M059J (cell line): ENCODE measurements at places on chromosomes 3 and 15.

GRCh38 chr3:122932251-122932967 lies 95.2 kb downstream of the SEMA5B start:
- peak; percentile 74 for DNase-seq

GRCh38 chr3:115651087-115651486 lies 27.8 kb downstream of the GAP43 start:
- DNase-seq = no peak

DNA sequence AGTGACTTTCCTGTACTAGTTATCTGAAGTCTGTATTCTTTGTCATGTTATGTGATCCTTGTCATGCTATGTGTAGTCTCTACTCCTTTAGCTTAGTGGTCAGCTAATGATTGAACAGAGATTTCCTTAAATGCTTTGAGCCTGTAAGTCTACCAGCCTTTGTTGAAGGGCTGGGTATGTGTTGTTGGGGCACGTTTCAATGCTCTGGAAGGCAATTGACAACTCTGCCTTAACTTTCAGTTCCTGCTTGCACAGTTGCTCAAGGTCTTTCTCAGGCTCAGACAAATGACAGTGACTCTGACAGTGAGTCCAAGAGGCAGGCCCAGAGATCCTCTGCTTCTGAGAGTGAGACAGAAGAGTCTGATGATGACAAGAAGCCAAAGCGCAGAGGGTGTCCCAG lies 89.3 kb downstream of the CHD2 start:
- no peak for DNase-seq

- DNase-seq = peak; percentile 44
Observed at GRCh38 chr3:52934630-52935530, 37.5 kb upstream of the STIMATE start.

- DNase-seq = no peak
Observed at GRCh38 chr3:32454111-32454510, 48.5 kb downstream of the CMTM6 start.

- no peak for DNase-seq
Observed at GRCh38 chr3:161406594-161407555, 35.6 kb upstream of the SPTSSB start.

DNA sequence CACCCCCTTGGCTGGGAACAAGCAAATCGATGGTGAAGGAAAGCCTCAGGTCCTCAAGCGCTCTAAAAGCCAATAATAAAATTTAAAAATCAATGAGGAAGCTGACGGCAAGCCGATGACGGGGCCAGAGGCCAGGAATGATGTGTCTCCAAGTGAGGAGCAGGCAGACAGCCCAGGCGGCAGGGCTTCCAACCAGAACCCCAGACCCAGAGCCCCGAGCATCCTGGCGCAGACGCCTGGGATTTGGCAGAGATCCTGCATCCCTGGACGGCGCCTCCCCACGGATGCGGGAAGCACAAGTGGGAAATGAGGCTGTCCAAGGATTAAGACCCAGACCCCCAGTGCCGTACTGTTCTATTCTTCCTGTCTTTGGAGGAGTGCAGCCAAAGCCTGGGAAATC lies 123.0 kb upstream of the PROK2 start:
- DNase-seq = no peak

DNA sequence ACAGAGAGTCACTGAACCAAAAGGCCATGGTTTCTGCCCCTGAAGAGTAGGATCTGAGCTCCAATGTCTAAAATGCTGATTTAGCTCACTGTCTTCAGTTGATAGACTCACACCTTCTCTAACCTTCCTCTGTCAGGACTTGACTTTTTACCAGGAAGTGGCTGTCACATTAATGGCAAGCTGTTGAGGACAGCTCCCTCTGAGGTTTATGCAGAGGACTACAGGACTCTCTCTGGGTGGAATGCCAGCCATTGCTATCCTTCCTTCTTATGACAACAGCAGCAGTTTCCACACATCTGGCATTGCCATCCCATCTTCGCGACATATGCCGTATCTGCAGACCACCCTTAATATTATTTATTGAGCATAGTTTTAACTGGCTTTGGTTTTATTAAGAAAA lies 103.8 kb upstream of the PRICKLE2 start:
- DNase-seq = no peak

DNA sequence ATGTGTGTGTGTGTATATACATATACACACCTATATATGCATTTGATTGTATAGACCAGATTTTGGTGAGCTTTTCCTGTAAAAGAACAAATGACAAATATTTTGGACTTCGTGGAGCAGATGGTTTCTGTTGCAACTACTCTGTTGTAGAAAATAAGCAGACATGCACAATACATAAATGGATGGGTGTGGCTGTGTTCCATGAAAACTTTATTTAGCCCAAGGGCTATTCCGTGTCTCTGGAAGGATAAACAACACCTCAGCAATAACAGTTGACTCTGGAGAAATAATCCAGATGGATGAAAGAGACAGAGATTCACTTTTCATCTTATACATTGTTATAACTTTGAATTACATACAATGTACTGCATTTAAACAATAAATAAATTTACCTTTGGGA lies 441.4 kb downstream of the CNTN3 start:
- no peak for DNase-seq

GRCh38 chr15:60656481-60656880 lies 177.5 kb upstream of the ICE2 start:
- no peak for DNase-seq

DNA sequence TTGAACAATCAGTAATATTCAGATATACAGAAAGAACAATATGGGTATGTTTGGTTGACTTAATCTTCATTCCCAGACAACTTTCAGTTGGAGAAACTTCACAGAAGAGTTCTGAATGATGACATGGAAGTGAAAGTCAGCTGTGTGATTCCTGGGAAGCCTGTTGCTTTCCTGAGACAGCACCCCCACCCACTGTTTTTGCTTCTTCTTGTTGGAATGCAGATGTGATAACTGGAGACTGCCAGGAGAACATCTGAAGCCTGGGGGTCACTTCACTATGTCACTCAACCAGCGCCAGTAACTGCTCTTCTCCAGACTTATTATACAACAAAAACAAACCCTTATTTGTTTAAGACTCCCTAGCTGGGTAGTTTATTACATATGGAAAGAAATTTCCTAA lies 599.4 kb downstream of the ZIC1 start:
- no peak for DNase-seq

- DNase-seq = no peak
Observed at GRCh38 chr3:45574067-45574494, 20.5 kb upstream of the LIMD1 start.

GRCh38 chr3:47362701-47363100 lies 18.1 kb upstream of the PTPN23 start:
- DNase-seq = no peak

DNA sequence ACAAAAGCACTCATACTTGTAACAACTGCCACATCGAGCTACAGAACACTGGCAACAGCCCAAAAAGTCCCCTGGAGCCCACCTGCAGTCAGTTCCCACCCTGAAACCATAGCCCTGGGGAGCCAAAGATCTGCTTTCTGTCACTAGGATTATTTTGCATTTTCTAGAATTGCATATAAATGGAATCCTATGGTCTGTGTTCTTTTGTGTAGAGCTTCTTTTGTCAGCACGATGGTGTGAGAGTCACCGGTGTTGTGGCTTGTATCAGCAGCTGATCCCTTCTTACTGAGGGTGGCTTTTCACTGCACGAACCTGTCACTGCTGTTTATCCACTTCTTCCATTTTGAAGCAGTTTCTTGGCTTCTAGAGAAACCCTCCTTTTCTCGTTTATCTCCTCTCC lies 60.1 kb upstream of the PRR23E start:
- no peak for DNase-seq

- peak; percentile 65 for DNase-seq
Observed at GRCh38 chr3:193701953-193702635, 109.1 kb downstream of the OPA1 start.

DNA sequence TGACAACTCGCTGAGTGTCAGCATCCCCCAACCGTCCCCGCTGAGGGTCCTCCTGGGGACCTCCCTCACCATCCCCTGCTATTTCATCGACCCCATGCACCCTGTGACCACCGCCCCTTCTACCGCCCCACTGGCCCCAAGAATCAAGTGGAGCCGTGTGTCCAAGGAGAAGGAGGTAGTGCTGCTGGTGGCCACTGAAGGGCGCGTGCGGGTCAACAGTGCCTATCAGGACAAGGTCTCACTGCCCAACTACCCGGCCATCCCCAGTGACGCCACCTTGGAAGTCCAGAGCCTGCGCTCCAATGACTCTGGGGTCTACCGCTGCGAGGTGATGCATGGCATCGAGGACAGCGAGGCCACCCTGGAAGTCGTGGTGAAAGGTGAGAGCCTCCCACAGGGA lies 35.4 kb downstream of the ACAN start:
- no peak for DNase-seq

- peak; percentile 64 for DNase-seq
Observed at GRCh38 chr3:13288732-13289718, 131.1 kb downstream of the NUP210 start.

GRCh38 chr15:34154725-34155204 lies 52.9 kb downstream of the PGBD4 start:
- peak; percentile 56 for DNase-seq

GRCh38 chr3:101941318-101942040 lies 92.2 kb downstream of the NFKBIZ start:
- DNase-seq = peak; percentile 67

DNA sequence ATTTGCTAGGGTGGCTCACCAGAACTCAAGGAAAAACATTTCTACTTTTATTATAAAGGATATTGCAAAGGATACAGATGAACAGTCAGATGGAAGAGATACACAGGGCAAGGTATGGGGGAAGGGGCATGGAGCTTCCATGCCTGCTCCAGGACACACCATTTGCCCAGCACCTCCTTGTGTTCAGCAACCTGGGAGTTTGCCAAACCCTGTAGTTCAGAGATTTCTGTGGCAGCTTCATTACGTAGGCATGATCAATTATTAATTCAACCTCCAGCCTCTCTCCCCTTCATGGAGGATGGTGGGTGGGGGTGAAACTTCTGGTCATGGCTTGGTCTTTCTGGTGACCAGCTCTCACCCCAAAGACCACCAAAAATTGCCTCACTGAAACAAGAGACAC lies 353.9 kb upstream of the THBS1 start:
- peak; percentile 30 for DNase-seq

DNA sequence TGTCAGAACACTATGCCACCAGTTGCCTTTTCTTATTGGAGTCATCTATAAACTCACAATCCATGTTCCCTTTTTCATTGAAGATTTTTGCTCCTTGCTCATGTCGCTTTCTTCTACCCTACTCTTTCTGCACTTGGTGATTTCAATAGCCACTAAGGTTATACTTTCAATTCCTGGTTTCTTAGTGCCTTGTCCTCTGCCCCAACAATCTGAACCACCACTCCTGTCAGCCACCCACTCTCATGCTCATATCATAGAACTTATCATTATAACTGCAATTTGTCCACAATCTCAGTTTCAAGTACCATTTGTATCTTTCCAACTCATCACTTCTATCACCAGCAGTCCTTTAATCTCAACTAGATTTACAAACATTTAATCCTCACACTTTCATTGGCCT lies 10.0 kb upstream of the GRAMD1C start:
- no peak for DNase-seq

- peak; percentile 74 for DNase-seq
Observed at GRCh38 chr3:192570821-192571791, 156.2 kb downstream of the FGF12 start.

- DNase-seq = no peak
Observed at GRCh38 chr15:48185529-48185928, 5.9 kb upstream of the CTXN2 start.

- peak; percentile 46 for DNase-seq
Observed at GRCh38 chr3:52281981-52282801, 3.7 kb upstream of the WDR82 start.

GRCh38 chr3:94431876-94432570 lies 369.2 kb downstream of the NSUN3 start:
- no peak for DNase-seq

- DNase-seq = no peak
Observed at GRCh38 chr15:90580541-90580940, 50.8 kb downstream of the CRTC3 start.

DNA sequence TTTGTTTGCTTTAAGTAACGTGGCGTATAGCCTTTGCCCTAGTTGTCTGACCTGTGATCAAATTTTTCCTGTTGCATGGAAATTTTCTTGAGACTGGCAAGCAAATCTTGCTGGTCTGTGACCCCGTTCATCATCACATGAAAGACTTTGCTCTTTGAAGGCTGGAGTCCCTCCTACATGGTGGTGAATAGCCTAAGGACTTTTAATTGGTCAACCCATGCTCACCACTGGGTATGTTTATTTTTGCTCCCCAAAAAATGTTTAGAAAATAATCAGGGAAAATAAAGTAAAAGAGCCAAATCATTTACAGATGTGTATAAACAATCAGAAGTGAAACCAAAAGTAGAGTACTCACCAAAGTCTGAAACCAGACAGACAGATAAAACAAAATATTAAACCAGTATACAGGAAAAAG lies 1075.3 kb upstream of the ALCAM start:
- peak; percentile 64 for DNase-seq

DNA sequence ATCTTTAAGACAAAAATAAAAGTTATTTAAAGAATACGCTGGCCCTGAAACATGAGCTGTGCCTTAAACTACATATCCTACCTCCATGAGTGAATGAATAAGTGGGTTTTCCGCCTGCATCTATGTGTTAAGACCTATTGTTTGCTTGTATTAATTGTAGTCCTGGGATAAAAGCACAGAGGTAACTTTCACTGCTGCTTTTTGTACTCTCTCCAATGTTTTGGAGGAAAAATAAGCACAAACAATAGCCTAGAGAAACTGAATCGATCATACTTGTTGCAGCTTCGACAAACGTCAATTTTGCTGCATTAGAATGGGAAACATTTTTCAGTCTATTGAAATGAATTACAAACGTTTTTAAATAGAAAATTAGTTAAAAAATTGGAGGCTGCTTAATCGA lies 1.3 kb upstream of the CTNNB1 start:
- DNase-seq = no peak

- peak; percentile 74 for DNase-seq
Observed at GRCh38 chr3:80232760-80233159, 465.0 kb upstream of the ROBO1 start.

GRCh38 chr3:107588217-107588616 lies 65.5 kb downstream of the BBX start:
- no peak for DNase-seq

GRCh38 chr15:31261266-31262142 lies 65.1 kb upstream of the KLF13 start:
- no peak for DNase-seq

DNA sequence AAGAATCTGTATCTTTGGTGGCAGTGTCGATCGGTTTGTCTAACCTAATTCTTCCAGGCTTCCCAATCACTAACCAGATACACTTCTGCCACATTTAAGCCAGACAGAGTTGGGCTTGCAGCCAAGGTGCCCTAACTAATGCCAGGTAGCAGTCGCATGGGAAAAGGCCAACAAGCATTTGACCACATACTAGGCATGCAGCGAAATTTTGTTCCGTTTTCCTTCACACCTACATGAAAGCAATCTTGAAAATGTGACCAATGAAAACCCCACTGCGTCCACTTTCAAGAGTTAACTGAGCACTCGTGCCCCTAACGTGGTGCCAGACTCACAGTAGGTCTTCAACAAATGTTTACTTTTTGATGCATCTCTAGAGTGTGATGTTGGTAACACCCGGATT lies 192.2 kb upstream of the TPM1 start:
- DNase-seq = peak; percentile 63

GRCh38 chr3:127786353-127787070 lies 35.8 kb downstream of the MGLL start:
- no peak for DNase-seq

- no peak for DNase-seq
Observed at GRCh38 chr3:184618811-184619210, 57.2 kb downstream of the EPHB3 start.
